ENCODE measurements at places on chromosomes 16 and 17. TPM values are rescaled to one million over a fixed set of nuclear protein-coding genes. Genes with fewer than 3 reads are reported as not detected.

DNA sequence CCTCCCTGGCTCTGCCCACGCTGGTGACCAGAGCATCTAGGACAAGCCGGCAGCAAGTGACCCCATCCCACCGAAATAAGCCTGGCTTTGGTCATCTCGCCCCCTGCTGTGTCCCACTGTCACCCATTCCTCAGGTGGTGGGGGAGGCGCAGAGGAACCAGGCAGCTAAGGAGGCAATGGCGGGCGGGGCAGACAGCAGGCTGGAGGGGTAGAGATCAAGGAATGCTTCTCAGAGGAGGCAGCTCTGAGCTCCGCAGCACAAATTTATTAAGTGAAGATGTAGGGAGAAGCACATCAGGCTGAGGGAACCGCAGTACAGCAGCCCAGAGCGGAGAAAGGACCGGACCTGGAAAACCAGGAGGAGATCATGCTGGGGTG, 7.5 kb upstream of the KREMEN2 start:
- no peaks in the 10 kb centered on the region for H3K27me3 ChIP-seq

DNA sequence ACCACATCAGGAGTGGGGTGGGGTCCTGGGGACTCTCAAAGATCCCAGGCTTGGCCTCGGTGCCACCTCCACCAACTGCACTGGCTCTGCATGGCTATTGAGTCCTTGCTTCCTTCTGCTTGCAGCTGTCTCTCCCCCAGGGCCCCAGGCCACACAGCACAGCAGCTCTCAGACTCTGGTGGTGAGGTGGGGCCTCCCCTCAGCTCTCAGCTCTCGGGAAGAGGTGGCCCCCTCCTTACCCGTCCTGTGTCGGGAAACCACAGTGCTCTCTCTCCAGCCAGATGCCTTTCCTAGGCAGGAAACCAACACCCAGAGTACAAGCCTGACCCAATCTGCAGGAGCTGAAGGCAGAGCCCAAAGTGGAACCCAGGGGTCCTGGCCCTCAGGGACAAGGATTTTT, 18.5 kb downstream of the SRCIN1 start:
- no peak overlapping the region for H3K4me3 ChIP-seq
- H3K36me3 ChIP-seq, result no peaks in the 10 kb centered on the region
- no peak for DNase-seq
- H3K27ac ChIP-seq, result no peak overlapping the region

GRCh38 chr17:34780438-34780837, 180.8 kb downstream of the CCT6B start:
- H3K4me1 ChIP-seq, result no peaks in the 10 kb centered on the region
- H3K27ac ChIP-seq, result no peak overlapping the region
- H3K36me3 ChIP-seq, result no peaks in the 10 kb centered on the region
- H3K4me3 ChIP-seq, result no peak overlapping the region

DNA sequence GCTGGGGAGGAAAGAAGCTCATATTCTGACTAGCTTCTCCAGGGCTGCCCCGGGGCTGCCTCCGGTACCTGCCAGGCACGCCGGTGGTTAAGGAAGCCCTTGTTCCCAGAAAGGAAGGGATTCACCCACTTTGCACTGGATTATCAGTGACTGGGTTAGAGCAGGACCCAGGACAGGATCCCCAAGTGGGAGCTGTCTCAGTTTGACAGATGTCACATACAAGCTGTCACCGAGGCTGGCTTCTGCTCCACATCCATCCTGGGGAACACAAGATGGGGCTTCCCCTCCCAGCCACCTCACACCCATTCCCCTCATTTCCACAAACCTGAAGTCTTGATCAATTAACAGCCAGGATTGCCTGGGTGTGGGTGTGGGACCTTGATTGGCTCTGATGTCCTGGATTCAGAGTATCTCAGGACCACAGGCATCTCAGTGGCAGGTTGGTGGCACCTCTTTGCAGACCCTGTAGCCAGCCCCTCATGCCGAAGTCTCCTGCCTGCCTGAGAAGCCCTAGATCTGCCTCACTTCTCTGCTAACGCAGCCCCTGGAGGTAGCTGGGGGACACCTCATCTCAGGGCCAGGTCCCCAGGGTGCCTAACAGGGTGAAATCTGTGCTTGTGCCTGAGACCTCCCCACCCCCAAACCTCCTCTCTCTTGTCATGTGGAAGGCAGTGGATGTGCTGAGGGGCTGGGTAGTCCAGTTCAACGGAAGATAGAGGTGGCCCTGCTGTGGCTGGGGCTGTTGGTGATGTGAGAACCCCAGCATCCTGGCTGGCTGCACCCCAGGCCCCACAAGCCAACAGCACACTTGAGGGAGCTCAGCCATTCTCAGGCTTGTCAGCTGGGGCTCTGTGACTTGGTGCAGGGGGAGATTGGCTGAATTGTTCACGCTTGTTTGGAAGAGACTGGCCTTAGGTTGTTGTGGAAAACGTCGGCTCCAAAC, 1.4 kb downstream of the CACNG5 start:
- H3K4me1 ChIP-seq, result no peaks in the 10 kb centered on the region
- H3K36me3 ChIP-seq, result no peaks in the 10 kb centered on the region
- H3K4me3 ChIP-seq, result no peak overlapping the region
- DNase-seq, result no peak
- H3K27ac ChIP-seq, result no peak overlapping the region
- peaks cover 21% of the 10 kb centered on the region for H3K27me3 ChIP-seq

DNA sequence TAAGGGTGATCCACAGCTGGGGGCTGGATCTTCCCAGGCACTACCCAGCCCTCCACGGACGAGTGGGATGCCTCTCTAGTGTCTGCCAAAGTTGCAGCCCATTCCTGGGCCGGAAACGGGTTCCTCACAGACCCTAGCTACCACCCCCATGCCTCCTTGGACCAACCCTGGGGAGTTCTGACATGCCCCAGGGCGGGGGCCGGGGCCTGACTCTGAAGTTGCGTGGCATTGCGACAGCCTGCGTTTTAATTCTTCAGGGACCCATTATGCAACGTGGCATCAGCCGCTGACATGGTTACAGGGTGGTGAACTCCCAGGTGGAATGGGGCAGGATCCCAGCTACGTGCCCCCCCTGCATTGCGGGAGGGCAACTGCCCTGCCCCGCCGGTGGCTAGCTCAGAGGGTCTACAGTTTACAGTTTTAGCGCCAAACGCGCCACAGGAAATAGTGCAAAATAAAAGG, 2.7 kb downstream of the CBX4 start:
- peak overlapping the region; percentile 94 for H3K27ac ChIP-seq
- H3K36me3 ChIP-seq, result peaks cover 9% of the 10 kb centered on the region
- no peaks in the 10 kb centered on the region for H3K27me3 ChIP-seq

DNA sequence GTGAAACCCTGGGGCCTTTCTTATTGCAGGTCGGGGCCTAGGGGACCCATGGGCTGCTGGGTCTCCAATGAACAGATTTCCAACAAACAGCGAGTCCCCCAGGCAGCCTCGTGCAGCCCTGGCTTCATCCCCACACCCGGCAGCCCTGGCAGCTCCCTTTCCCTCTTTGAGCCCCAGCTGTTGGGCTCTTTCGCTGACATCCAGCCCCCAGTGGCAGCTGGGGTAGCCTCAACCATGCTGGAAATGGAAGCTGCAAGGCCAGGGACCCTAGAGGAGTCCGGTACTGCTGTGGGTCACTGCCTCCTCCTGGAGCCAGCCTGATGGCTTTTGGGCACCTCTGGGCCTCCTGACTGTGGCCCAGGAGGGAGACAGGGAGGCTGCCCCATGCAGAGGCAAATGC, 5.9 kb downstream of the RPUSD1 start:
- no peak for DNase-seq
- H3K4me1 ChIP-seq, result peaks cover 15% of the 10 kb centered on the region
- peaks cover 5% of the 10 kb centered on the region for H3K36me3 ChIP-seq
- no peak overlapping the region for H3K27ac ChIP-seq
- H3K27me3 ChIP-seq, result no peaks in the 10 kb centered on the region
- no peak overlapping the region for H3K4me3 ChIP-seq

DNA sequence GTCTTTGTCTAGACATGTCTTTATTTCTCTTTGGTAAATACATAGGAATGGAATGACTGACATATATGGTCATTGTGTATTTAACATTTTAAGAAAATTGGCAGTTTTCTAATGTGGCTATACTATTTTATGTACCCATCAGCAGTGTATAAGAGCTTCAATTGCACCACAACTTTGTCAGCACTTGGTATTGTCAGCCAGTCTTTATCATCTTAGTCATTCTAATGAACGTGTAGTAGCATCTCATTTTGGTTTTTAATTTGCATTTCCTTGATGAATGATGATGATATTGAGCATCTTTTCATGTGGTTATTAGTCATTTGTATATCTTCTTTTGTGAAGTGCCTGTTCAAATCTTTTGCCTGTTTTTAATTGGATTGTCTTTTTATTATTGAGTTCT, 239.3 kb downstream of the CEP112 start:
- H3K27me3 ChIP-seq, result no peaks in the 10 kb centered on the region
- H3K4me1 ChIP-seq, result no peaks in the 10 kb centered on the region
- DNase-seq, result no peak

DNA sequence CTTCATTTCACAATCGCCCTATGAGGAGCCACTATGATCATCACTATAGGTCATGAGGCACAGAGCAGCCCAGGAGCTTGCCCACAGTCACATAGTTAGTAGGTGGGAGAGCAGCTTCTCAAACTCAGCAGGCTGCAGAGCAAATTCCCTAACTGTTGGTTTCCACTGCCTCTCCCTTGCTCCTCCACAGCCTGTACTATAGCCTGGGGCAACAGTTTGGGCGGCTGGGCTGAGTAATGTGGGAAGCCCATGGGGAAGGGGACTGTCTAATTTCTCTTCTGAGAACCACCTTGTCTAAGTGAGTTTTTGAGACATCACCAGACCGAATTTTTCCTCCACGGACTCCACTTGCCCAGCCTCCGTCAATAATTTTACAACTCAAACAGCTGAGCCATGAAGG, 73.4 kb upstream of the GPR139 start:
- no peaks in the 10 kb centered on the region for H3K4me1 ChIP-seq
- H3K27me3 ChIP-seq, result peaks cover 40% of the 10 kb centered on the region
- no peak for DNase-seq
- no peak overlapping the region for H3K4me3 ChIP-seq

GRCh38 chr17:74516561-74517328, 14.5 kb downstream of the CD300LB start:
- peaks cover 15% of the 10 kb centered on the region for H3K4me1 ChIP-seq
- no peaks in the 10 kb centered on the region for H3K36me3 ChIP-seq
- no peak overlapping the region for H3K4me3 ChIP-seq
- no peak for DNase-seq
- H3K27ac ChIP-seq, result no peak overlapping the region
- peaks cover under 1% of the 10 kb centered on the region for H3K27me3 ChIP-seq

DNA sequence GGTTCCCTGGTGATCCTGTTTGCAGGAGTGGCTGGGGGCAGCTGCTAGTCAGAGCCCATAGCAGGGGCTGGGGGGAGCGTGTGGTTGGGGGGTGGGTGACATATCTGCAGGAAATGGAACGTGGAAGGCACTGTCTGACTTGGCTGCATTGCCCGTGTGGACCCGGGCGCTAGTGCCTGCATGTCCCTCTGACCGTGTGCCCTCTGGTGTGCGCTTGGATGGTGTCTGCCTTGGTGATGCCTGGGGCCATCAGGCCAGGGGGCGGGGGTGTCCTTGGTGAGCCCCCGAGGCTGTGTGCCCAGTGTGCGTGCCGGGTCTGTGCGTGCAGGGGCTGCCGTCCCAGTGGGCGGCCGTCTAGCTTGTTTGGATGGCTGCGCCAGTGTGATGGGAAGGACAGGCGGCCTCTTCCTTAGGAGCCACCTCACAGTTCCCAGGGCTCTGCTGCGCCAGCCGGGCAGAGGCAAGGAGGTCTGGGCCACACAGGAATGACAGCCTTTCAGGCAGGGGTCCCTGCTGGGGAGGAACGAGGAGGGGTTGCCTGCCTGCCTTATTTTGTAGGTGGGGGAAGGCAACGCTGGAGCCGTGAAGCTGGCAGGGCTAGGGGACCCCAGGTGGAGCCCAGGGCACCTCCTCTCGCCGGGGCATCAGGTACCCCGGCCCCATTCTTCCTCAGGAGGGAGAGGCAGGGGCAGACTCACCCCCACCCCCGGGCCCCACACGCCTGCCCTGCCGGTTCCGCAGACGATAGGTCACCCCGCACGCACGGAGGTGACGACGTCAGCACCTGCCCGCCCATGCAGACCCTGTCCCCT, 693 bp downstream of the NDRG4 start:
- H3K4me1 ChIP-seq, result peaks cover 4% of the 10 kb centered on the region
- no peaks in the 10 kb centered on the region for H3K27me3 ChIP-seq
- no peak for DNase-seq
- peak overlapping the region; percentile 7 for H3K27ac ChIP-seq

GRCh38 chr16:83549316-83550182, 258.2 kb upstream of the HSBP1 start:
- H3K4me1 ChIP-seq, result no peaks in the 10 kb centered on the region
- no peak overlapping the region for H3K4me3 ChIP-seq
- no peaks in the 10 kb centered on the region for H3K36me3 ChIP-seq
- no peaks in the 10 kb centered on the region for H3K27me3 ChIP-seq
- no peak overlapping the region for H3K27ac ChIP-seq
- DNase-seq, result no peak

DNA sequence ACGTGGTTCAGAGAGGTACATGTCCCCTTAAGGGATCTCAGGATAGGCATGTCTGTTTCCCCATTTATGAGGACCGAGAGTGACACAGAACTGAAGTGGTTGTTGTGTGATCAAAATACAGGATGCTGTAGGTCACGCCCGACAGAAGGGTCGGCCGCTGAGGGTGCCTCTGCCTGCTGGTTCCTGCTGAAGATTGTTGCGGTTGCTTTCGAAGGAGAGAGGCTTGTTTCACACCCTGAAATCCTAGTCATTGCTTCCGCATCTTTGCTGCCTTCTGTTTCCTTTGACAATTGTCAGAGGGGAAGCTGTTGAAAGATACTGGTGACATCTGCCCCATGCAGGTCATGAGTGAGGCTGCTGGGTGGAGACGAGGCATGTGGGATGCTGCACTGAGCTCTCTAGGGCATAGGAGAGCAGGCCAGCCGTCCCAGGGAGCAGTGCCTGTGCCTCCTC, 3.8 kb upstream of the NAT9 start:
- H3K4me1 ChIP-seq, result peaks cover 15% of the 10 kb centered on the region
- no peak overlapping the region for H3K27ac ChIP-seq
- DNase-seq, result no peak
- no peak overlapping the region for H3K4me3 ChIP-seq

DNA sequence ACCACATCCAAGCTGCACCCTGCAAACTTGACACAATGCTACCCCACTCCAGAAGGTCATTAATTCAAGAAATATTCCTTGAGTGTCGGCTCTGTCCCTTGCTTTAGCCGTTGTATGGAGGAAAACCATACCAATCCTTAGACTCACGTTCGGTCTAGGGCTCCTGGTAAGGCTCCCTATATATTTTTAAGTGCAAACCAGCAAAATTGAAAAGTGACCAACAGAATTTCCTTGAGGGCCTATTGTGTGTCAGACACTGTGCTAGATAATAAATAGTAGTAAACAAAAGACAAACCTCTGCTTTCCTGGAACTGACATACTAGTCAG, 390 bp upstream of the BBS2 start:
- H3K27ac ChIP-seq, result peak overlapping the region; percentile 71
- peak overlapping the region; percentile 90 for H3K4me3 ChIP-seq
- H3K27me3 ChIP-seq, result no peaks in the 10 kb centered on the region
- DNase-seq, result no peak

GRCh38 chr17:19867079-19867328, 732 bp downstream of the ULK2 start:
- no peaks in the 10 kb centered on the region for H3K27me3 ChIP-seq
- H3K4me3 ChIP-seq, result peak overlapping the region; percentile 72
- H3K4me1 ChIP-seq, result peaks cover 20% of the 10 kb centered on the region

GRCh38 chr16:52932321-52932720, 120.4 kb downstream of the CHD9NB start:
- no peaks in the 10 kb centered on the region for H3K36me3 ChIP-seq
- no peak overlapping the region for H3K4me3 ChIP-seq
- no peak overlapping the region for H3K27ac ChIP-seq

The CHST6 gene
- total RNA-seq, result 17.9 TPM

The ITGA2B gene
- total RNA-seq, result 7.6 TPM

The PSMD11 gene
- 143 TPM for total RNA-seq

The CLDN7 gene
- 286 TPM for total RNA-seq

The RTN4RL1 gene
- 3.7 TPM for total RNA-seq

Data from HCT116 (cell line).